ENCODE measurements at places on chromosomes 2 and 18.

GRCh38 chr2:20593072-20594034 is 57.5 kb downstream of the HS1BP3 start:
- DNase-seq, result peak; percentile 98

GRCh38 chr2:54208364-54209240 is 47.4 kb downstream of the TSPYL6 start:
- peak; percentile 76 for DNase-seq

DNA sequence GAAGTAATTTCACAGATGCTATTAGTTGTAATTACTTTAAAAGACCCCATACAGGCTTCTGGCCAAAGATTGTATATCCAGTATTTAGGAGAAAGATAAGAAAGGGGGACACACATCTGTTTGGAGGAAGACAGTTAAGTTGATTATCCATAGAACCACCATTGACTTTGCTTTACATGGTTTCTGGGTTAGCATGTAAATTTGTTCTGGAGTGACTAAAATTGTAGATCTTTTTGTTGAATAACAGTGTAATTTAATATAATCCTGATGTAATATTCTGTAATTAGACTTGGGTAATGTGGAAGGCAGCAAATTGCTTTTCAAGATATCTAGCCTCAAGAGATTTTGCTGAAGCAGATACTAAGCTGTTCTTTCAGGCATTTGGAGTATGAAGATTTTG is 17.2 kb downstream of the COMMD1 start:
- no peak for DNase-seq

DNA sequence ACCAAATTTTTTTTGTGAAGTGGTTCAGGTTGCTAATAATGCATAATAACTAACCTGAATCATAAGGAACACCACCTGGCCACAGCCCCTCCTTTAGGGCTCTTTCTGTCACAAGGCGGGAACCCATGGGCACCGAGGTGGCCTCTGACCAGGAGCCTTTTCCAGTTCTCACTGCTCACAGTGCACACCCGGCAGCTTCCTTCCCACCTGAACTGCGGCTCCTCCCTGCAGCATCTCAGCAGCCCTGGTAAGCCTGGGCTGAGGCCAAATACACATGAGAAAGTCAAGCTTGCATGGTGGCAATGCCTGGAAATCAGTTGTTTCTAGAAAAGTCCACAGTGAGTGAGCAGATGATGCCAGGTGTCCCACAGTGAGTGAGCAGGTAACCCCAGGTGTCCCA is 77.6 kb upstream of the SNTG2 start:
- DNase-seq, result no peak

GRCh38 chr2:241532168-241532567 is 23.8 kb upstream of the STK25 start:
- no peak for DNase-seq

Data from HCEC 1CT (cell line).